Left forelimb (tissue), 1 donor: ENCODE measurements at places on chromosomes 3 and 15.

GRCh38 chr15:75891895-75892294, 11.8 kb upstream of the FBXO22 start:
- no peak for DNase-seq

DNA sequence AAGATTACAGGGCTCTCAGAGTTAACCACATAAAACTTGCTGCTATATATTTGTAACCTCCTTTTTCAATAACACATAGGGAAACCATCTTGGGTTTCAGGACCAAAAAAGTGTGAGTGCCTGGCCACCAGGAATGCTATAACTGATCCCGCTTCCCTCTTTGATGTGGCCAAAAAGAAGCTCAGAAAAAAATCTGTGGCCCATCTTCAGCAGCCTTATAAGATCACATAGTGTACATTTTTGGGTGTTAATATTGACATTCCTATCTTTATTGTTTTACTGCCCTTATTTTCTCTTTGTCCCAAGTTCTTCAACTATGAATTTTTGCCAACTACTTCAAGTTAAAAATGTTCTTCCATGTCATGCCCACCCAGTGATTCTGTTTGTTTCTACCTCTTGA, 102.8 kb downstream of the LIPC start:
- no peak for DNase-seq

GRCh38 chr15:24054547-24055245, 367.6 kb upstream of the NDN start:
- no peak for DNase-seq

DNA sequence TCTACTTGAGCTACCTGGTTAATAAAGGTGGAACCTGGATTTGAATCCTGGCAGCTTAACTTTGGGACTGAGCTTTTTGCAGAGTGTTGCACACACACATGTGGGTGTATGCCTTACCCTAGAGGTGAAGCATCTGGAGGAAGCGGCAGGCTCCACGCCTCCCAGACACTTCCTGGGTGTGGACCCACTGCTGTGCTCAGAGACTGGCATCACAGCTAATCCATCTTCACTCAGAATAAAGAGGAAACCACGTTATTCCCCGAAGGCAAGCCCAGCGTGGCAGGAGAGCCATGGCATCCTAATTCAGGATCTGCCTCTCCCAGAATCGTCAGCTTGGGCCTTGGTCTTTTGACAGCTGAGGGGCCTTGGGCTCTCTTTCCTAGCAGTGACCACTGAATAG, 25.5 kb downstream of the CCDC13 start:
- no peak for DNase-seq

DNA sequence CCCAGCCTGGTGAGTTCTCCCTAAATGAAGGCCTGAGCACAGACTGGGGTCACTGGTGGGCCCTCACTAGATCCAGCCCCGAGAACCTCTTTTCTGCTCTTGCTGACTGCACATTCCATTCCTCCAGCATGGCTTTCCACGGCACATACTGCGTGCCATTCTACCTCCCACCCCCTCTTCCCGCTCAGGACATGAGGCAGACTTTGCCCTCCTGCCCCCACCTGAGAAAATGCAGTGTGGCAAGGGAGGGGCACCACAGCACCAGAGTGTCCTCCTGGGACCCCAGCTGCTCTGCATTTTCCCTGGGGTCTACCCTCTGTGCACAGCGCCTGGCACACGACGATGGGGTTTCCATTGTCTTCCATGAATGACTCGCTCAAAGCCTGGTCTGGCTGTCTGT, 6.1 kb upstream of the SLCO2A1 start:
- DNase-seq, result no peak

DNA sequence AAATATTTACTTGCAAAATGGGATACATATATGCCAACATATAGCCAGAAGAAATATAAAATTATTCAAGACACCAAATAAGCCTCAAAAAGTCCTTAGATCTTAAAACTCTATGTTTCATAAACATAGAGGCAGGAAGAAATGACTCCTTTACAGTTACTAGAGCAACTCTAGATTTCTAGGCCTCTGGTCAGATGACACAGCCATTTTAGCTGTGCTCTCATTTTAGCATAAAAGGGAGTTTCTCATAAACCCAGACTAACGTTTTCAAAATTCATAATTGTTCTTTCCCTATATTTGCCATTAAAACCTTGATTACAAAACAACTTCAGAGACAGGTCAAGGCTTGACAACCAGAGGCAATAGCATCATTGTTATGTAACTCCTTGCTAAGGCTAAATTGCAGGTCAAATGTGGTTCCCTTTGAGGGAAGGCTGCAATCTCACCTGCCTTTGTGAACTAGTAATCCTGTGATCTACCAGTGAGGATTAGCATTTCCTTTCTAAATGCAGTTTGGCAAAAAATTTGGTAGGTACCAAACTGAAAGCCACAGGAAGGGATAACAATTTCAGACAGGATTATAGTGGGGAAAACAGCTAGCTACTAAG, 8.2 kb downstream of the THOC7 start:
- no peak for DNase-seq

DNA sequence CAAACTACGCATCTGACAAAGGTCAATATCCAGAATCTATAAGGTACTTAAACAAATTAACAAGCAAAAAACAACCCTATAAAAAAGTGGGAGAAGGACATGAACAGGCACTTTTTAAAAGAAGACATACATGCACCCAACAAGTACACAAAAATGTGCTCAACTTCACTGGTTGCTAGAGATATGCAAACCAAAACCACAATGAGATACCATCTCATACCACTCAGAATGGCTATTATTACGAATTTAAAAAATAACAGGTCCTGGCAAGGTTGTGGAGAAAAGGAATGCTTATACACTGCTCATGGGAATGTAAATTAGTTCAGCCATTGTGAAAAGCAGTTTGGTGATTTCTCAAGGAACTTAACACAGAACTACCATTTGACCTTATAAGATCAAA, 175.6 kb upstream of the MLF1 start:
- no peak for DNase-seq

DNA sequence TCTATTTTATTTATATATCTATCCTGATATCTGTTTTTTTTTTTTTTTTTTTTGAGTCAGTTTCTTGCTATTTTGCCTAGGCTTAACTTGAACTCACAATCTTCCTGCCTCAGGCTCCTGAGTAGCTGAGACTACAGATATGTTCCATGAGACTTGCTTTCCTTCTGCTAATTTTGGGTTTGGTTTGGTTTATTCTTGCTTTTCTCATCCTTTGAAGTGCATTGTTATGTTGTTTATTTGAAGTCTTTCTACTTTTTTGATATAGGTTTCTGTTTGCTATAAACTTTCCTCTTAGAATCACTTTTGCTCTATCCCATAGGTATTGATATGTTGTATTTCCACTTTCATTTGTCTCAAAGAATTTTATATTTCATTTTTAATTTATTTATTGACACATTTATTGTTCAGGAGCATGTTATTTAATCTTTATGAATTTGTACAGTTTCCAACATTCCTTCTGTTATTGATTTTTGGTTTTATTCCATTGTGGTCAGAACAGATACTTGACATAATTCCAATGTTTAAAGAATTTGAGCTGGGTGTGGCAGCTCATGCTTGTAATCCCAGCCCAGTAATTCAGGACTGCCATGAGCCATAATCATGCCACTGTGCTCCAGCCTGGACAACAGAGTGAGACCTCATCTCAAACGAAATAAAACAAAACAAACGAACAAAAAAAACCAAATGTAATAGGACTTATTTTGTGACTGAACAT, 62.3 kb upstream of the PLSCR4 start:
- DNase-seq, result no peak

DNA sequence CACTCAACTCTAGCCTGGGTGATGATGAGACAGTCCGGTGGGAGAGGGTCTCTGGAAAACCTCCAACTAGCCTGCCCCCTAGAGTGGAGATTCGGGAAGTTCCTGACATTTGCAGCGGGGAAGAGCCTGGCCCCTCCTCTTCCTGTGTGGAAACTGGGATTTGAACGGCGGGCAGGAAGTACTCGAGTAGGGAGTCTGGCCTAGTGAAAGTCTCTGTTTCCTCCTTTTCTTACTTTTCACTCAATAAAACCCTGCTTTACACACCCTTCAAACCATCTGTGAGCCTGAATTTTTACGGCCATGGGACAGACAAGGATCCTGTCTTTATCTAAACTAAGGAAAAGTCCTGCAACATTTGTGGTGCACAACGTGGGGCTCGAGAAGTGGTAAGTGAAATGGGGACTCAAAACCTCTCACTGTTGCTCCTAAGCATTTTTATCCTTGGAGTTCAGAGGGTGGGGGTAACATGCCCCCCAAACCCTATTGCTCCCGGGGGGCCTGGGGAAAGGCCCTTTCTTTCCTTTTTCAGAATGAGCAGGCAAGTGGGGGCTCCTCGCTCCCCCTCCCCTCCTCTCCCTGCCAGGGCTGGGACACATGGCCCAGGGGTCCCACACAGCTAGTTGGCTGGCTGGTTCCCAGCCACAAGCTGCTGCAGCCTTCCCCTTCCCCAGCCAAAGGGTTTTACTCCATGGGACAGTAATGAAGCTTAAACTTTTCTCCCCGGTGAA, 224.7 kb upstream of the GBE1 start:
- DNase-seq, result no peak

GRCh38 chr15:70353606-70354345, 256.1 kb upstream of the TLE3 start:
- peak; percentile 59 for DNase-seq

- DNase-seq, result no peak
Observed at GRCh38 chr15:61032600-61033286, 196.4 kb downstream of the RORA start.

DNA sequence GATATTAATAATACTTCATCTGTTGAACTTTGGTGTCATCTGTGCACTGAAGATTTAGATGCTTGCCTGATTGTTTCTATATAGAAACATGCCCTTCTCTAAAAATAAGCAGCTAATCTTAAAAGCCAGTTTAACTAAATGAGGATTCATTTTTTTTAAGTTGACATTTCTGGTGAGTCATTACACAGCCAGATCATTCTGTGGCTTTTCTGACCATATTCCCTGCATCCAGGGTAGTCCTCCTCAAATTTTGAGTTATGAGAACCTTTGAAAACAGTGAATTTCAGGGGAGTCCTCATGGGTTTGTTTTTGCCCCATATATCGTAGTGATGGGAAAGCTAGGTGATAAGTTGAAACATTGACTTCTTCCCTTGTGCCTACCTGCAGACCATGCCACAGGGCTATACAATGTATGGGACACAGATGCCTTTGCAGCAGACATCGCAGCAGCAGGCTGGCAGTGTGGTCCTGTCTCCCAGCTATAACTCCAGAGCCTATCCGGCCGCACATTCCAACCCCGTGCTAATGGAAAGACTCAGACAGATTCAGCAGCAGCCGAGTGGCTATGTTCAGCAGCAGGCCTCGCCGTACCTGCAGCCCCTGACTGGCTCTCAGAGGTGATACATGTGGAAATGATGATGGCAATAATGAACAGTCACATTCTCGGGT, 26.5 kb upstream of the P2RY12 start:
- DNase-seq, result no peak

- DNase-seq, result no peak
Observed at GRCh38 chr3:195441476-195441991, 1.3 kb downstream of the ACAP2 start.

- DNase-seq, result no peak
Observed at GRCh38 chr3:98577178-98577895, 16.1 kb downstream of the CPOX start.

- no peak for DNase-seq
Observed at GRCh38 chr15:85010386-85011159, 28.9 kb downstream of the PDE8A start.

GRCh38 chr3:111282024-111282423, 210.4 kb downstream of the NECTIN3 start:
- DNase-seq, result no peak

- peak; percentile 22 for DNase-seq
Observed at GRCh38 chr15:71110405-71111180, 4.7 kb upstream of the THSD4 start.

GRCh38 chr3:10882851-10883250, 66.8 kb downstream of the SLC6A11 start:
- DNase-seq, result no peak
